Activated naive CD8-positive, alpha-beta T cell treated with anti-CD3 and anti-CD28 coated beads, Interleukin-2, amount 50 U/mL, for 24 hours (primary cell): ENCODE measurements at places on chromosomes 12 and 14.

DNA sequence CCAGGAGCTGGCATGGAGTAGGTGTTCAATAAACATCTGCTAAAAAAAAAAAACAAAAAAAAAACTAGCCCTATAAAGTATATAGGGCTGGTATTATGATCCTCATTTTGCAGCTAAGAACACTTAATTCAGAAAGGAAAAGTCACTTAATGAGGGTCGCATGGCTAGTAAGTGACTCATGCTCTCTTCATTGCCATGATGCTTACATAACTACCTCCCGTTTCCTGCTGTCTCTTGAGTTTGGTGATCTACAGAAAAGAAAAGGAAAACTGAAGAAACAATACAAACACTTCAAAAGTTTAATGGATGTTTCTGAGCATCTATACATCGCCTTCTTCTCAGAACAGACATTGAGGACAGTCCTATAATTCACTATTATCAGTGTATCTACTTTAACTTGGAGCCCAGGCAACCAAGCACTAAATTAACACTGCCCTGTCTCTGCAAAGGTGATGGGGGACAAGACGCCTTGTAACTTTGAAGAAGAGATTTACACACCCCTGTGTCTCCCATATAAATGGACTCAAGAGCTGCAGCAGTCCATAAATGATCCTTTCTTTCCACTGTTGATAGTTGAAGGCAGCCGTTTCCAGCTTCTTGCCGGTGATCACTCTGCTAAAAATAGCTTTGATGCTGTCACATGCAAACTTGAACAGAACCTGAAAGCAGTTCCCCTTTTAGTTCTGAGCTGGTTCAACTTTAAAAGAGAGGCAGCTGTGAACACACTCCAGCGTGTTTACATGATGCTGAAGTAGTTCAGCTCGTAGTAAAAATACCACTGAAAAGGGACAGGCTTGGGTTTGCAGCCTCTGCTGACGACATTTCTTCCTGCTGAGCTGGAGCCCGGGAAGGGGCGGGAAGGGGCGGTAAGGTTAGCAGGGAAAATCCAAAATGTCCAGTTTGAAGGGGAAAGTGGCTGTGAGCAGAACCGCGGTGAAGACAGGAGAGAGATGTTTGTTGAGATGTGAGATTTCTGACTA is 113.3 kb downstream of the FOXN3 start:
- H3K4me3 ChIP-seq: peak overlapping the region; percentile 74
- peak; percentile 16 for DNase-seq
- H3K4me1 ChIP-seq: peaks cover 65% of the 10 kb centered on the region
- peak overlapping the region; percentile 90 for H3K27ac ChIP-seq
- no peaks in the 10 kb centered on the region for H3K27me3 ChIP-seq

DNA sequence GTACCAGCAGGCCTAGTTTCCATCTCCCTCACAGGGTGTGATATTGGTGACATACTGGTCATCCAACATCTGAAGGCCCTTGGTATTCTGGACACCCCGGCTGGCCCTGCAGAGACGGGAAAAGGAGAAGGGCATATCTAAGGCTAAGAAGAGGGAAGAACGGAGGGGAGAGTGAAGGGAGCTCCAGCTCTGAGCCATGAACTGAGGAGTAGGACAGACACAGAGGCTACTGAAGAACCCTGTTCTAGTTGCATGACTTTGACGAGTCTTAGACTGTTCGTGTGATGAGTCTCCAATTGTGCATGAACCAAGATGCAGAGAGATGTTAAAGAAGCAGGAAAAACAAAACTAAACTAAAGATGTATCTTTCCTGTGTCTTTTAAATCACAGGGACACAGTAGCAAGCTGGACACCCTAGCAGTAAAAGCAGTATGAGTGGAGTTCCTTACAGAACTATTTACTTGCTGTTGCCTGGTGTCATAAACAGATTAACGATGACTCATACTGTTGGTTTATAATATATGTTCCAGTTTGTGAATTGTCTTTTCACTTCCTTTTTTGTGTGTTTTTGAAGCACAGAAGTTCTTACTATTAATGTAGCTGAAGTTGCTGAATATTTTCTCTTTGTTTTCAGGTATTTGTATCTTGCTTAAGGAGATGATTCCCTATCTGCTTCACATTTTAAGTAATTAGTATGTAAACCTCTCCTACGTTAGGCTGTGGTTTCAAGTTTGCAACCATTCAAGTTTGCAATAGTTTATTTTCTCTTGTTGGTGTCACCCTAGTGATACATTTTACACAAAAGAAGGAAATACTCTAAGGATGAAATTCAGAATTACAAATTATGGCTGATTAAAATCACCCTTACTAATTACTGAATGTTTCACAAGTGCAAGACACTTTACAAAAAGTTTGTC is 15.7 kb downstream of the FAR2 start:
- H3K27me3 ChIP-seq: no peaks in the 10 kb centered on the region
- H3K4me3 ChIP-seq: no peak overlapping the region
- H3K27ac ChIP-seq: no peak overlapping the region
- DNase-seq: no peak
- H3K36me3 ChIP-seq: peaks cover under 1% of the 10 kb centered on the region

DNA sequence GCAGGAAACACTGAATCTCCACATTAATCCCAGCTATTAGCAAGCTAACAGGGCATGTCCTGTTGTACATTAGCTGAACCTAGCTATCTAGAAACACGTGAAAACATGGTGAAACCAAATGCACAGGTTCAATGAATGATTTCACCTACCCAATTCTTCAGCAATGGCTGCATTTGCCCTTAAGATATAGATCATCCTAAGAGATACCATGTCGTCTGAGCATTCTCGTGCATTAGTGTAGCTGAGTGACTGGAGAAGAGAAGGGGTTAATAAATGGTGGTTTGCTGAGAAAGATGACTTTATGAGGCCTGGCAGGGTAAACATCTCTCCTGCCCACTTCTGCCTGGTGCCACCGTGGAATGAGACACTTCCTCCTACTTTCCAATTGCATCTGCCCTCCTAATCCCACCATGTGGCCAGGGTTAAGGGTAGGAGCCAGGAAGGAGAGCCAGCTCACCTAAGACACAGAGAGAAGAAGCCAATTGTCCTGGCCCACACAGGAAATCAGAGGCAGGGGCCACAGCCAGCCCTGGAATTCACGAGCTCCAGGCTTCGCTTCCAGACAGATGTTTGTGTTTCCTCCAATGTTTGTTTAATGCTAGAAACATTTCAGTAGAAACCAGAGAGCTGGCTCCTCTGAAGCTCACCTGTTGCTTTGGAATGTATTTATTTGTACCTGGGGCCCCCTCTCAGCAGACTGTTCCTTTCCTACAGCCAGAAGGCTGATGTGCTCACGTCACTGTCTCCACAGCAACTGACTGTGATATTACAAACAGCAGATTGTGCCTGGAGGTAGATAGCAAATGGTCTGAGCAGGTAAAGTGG is 126.0 kb upstream of the PARP11 start:
- H3K27ac ChIP-seq: no peak overlapping the region
- H3K4me1 ChIP-seq: peaks cover 24% of the 10 kb centered on the region
- no peaks in the 10 kb centered on the region for H3K36me3 ChIP-seq
- no peaks in the 10 kb centered on the region for H3K27me3 ChIP-seq
- no peak for DNase-seq

DNA sequence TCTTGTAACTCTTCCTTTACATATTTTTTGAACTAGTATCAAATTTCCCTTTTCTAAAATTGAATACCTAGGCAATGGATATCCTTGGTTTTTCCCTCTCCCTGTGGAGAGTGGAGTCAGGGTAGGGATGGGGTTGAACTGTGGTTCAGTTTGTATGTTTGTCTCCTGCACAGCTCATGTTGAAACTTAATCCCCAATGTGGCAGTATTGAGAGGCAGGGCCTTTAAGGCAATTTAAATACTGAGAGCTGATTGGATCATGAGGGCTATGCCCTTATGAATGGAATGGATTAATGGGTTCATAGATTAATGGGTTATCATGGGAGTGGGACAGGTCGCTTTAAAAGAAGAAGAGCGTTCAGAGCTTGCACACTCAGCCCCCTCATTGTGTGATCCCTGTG is 127.2 kb upstream of the RGS6 start:
- no peaks in the 10 kb centered on the region for H3K36me3 ChIP-seq
- H3K27me3 ChIP-seq: peaks cover 15% of the 10 kb centered on the region
- H3K4me3 ChIP-seq: no peak overlapping the region
- H3K4me1 ChIP-seq: no peaks in the 10 kb centered on the region
- no peak overlapping the region for H3K27ac ChIP-seq

DNA sequence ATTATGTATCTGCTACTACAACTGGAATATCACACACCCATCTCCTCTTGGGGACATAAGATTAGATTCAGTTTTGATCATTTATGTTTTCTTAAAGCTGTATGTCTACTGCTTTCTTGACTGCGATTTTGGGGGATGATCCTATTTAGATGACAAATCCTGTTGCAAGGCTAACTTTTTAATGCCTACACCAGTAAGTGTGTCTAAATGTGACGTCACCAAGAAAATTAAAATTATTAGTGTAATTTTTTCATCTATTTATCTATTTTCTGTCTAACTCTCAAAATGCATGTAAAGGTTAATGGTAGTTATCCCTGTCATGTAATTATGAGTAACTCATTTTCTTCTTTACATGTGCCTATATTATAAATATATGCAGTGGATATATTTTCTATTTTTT is 170.9 kb upstream of the PPFIA2 start:
- no peak for DNase-seq
- no peaks in the 10 kb centered on the region for H3K27me3 ChIP-seq
- no peak overlapping the region for H3K27ac ChIP-seq
- no peaks in the 10 kb centered on the region for H3K4me1 ChIP-seq
- no peaks in the 10 kb centered on the region for H3K36me3 ChIP-seq
- H3K4me3 ChIP-seq: no peak overlapping the region

- H3K27ac ChIP-seq: peak overlapping the region; percentile 99
- DNase-seq: no peak
- H3K27me3 ChIP-seq: no peaks in the 10 kb centered on the region
- H3K36me3 ChIP-seq: peaks cover 43% of the 10 kb centered on the region
- peak overlapping the region; percentile 85 for H3K4me3 ChIP-seq
These were observed 2.3 kb downstream of the ZNF410 start for GRCh38 chr14:73888971-73889370.

DNA sequence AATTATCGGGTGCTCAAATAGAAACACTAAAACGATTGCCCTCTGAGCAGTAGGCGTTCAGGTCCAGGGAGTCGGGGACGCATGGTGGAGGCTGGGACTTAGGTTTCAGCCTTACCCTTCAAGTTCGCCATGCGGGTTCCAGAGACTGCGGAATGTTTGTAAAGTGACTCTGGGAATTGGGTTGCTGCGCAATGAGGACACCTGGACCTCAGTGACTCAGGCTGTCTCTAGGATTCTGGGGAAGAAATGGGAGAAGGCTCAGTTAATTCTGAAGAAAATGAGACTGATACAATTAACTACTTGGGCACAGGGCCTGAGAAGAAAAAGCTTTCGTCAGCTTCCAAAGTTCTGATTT is 1.1 kb downstream of the LGALS3 start:
- H3K4me1 ChIP-seq: peaks cover 15% of the 10 kb centered on the region
- H3K36me3 ChIP-seq: peaks cover 1% of the 10 kb centered on the region
- H3K4me3 ChIP-seq: peak overlapping the region; percentile 59

- H3K27ac ChIP-seq: no peak overlapping the region
- H3K4me1 ChIP-seq: no peaks in the 10 kb centered on the region
- DNase-seq: no peak
- no peaks in the 10 kb centered on the region for H3K27me3 ChIP-seq
These were observed 406.6 kb upstream of the SYT1 start for GRCh38 chr12:78457938-78458337.

GRCh38 chr14:73777420-73777819 is 63.2 kb upstream of the PNMA1 start:
- no peaks in the 10 kb centered on the region for H3K27me3 ChIP-seq
- H3K4me1 ChIP-seq: peaks cover 69% of the 10 kb centered on the region
- peaks cover 5% of the 10 kb centered on the region for H3K36me3 ChIP-seq
- H3K4me3 ChIP-seq: no peak overlapping the region
- peak overlapping the region; percentile 61 for H3K27ac ChIP-seq

DNA sequence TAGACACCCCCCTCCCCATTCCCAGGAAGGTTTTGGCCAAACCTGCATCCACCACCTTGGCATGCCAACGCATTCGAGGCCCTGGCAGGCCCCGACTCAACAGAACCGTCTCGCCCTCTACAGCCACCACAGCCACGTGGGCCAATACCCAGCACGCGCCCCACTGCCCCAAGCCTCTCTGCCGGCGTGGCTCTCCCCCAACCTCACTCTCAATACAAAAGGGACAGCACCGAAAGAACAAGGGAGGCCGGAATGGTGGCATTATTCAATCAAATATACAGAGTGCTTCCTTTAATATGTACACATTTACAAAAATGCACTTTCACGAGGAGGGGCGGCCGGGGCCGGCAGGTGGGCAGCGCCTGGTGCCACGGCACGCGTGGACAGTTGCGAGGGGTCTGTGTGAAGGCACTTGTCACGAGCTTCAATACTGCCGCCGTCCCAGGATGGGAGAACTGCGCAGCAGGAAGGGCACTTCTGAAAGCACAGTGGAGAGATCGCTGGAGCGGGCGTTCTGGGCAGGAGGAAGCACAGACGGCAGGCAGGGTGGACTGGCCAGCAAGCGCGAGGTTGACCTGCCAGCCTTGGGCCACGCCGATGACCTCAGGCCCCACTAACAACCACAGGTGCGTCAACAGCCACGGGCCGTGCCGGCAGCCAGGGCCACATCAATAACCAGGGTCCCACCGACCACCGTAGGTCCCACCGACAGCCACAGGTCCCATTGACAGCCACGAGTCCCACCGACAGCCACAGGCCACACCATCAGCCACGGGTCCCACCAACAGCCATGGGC is 26.9 kb downstream of the JAG2 start:
- H3K27me3 ChIP-seq: no peaks in the 10 kb centered on the region
- no peak for DNase-seq
- no peak overlapping the region for H3K4me3 ChIP-seq
- H3K27ac ChIP-seq: no peak overlapping the region

- no peak overlapping the region for H3K27ac ChIP-seq
- H3K4me1 ChIP-seq: no peaks in the 10 kb centered on the region
- DNase-seq: no peak
These were observed 53.4 kb upstream of the PYGL start for GRCh38 chr14:50997712-50998111.

DNA sequence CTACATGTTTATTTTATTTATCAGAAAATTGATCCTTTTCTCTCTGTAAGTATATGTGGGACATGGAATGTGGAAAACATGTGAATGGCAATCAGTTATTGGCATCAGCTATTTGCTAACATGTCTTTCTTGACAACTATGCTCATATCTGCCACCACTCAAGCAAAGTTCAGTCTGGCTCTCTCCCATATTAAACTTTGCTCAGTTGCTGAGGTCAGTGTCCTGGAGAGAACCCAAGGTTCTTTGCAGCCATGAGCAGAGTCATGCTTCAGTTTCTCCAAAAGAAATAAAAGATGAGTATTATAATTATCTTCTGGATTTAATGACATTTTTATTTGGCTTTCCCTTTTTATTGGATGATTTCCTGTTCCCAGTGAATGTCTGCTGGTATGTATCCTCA is 42.6 kb downstream of the A2M start:
- no peak overlapping the region for H3K27ac ChIP-seq
- H3K27me3 ChIP-seq: no peaks in the 10 kb centered on the region
- no peaks in the 10 kb centered on the region for H3K36me3 ChIP-seq
- no peak for DNase-seq
- H3K4me1 ChIP-seq: no peaks in the 10 kb centered on the region

GRCh38 chr12:102415515-102415914 is 64.8 kb downstream of the IGF1 start:
- peaks cover 19% of the 10 kb centered on the region for H3K27me3 ChIP-seq
- peaks cover 2% of the 10 kb centered on the region for H3K4me1 ChIP-seq
- DNase-seq: no peak
- no peak overlapping the region for H3K4me3 ChIP-seq
- no peak overlapping the region for H3K27ac ChIP-seq
- no peaks in the 10 kb centered on the region for H3K36me3 ChIP-seq
